ENCODE measurements at places on chromosomes 12 and 14. TPM values are rescaled to one million over a fixed set of nuclear protein-coding genes. Genes with fewer than 3 reads are reported as not detected.
A peak's percentile ranks its signal among the peaks of the same experiment; 100 is the strongest.

GRCh38 chr14:98953551-98954348 lies 318.2 kb downstream of the BCL11B start:
- DNase-seq, result peak; percentile 89

GRCh38 chr12:119679490-119679889 lies 11.6 kb downstream of the PRKAB1 start:
- no peak for DNase-seq

DNA sequence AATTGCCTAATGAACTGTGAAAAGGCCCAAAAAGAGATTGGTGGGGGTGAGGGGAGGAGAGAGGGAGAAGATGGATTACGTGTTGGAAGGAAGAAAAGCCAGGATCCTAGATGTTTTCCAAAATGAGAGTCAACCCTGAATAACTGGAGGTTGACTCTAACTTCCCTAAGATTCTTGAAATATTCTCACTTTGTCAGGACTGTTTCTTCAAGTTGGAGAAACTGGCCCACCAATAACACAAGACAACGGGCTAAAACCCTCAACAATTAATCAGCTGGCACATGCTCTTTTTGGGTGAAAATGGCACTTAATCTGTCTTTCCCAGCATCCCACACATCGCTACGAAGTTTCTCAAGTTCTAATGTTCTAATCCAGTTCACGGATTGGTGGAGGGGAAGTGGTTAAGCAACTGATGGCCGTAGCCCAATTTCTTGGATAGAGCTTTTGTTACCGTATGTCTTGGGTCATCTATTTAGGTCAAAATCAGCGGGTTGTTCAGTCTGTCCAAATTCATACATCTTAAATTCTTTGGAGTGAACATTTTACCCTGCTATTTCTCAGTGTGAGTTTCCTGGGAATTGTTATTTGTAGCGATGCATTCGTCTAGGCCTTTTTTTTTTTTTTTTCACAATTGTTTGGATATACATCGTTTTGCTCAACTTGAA lies 49.0 kb downstream of the GPHB5 start:
- no peak for DNase-seq

GRCh38 chr12:131351319-131352028 lies 359.4 kb upstream of the SFSWAP start:
- no peak for DNase-seq

- DNase-seq, result no peak
Observed at GRCh38 chr14:34971801-34972200, 11.0 kb upstream of the SRP54 start.

DNA sequence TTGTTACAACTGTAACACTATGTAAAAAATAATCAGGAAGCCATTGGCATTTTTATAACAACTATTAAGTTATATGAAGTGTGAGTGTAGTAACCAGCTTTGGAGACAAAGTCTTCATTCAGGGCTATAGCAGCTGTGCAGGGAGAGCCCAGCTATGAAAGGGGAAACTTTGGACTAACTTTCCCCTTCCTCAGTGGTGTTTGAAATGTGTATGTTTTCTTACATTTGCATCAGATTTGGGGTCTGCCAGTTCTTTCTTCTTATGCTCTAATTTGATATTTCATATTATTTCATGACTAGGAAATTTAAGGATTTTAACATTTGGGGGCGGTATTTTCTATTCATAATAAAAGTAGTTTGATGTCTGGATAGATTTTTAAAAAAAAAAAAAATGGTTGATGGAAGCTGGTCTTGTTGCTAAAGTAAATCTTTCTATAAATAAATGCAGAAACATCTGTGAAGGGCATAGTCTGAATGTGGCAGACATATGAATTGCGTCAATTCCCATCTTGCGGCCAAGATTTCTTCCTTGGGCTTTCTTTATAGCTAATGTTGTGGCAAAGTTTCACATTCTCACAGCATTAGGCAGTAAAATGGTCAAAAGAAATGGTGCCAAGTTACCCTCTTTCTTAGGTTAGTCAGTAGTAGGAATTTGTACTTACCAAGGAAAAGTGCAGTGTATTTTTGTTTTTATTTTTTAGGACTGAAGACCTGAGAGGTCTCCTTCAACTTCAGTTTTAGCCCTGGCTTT lies 35.6 kb downstream of the RASSF8 start:
- DNase-seq, result no peak

- DNase-seq, result no peak
Observed at GRCh38 chr12:93438266-93439050, 3.3 kb downstream of the UBE2N start.

DNA sequence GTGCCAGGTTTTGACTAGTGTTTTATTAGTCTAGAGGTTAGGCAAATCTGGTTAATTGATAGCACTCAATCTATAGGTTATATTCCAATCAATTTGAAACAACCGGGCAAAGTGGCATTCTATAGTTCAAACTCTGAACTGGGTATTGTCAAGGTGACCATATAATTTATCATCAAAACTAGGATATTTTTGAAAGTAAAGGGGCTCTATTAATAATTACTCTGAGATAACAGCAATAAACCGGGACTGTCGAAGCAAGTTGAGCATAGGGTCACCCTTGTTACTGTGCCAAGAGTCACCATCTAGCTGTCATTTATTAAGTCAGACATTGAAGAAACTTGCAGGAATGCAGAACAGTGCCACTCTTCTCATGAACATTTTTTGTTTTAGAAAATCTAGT lies 321.2 kb downstream of the RAD51B start:
- DNase-seq, result no peak

- no peak for DNase-seq
Observed at GRCh38 chr14:42214981-42215491, 608.4 kb downstream of the LRFN5 start.

- DNase-seq, result no peak
Observed at GRCh38 chr14:58151133-58152013, 640 bp downstream of the ARMH4 start.

- no peak for DNase-seq
Observed at GRCh38 chr14:101687756-101688546, 73.6 kb upstream of the PPP2R5C start.

DNA sequence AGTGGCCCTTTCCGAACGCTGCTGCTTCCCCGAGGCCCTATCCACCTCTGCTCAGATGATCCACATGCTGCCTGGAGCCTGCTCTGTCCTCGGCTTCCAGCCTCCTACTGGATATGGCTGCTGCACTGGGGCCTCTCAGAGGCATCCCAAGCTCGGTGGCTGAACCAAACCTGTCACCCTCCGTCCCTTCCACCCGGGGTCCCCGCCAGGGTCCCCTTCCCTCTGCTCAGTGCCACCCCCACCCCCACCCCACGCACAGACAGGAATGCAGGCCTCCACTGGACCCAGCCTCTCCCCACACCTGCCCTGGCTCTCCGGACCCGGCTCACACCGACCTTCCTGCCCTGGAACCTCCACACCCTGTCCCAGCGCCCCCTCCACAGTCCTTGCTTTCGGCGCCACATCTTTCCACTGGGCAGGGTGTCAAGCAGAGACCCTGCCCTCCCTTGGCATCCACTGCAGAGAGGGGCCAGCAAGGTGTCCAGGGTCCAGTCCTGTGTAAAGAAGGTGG lies 6.1 kb downstream of the CEP170B start:
- peak; percentile 58 for DNase-seq

GRCh38 chr12:46831335-46832129 lies 5.7 kb upstream of the SLC38A4 start:
- no peak for DNase-seq

DNA sequence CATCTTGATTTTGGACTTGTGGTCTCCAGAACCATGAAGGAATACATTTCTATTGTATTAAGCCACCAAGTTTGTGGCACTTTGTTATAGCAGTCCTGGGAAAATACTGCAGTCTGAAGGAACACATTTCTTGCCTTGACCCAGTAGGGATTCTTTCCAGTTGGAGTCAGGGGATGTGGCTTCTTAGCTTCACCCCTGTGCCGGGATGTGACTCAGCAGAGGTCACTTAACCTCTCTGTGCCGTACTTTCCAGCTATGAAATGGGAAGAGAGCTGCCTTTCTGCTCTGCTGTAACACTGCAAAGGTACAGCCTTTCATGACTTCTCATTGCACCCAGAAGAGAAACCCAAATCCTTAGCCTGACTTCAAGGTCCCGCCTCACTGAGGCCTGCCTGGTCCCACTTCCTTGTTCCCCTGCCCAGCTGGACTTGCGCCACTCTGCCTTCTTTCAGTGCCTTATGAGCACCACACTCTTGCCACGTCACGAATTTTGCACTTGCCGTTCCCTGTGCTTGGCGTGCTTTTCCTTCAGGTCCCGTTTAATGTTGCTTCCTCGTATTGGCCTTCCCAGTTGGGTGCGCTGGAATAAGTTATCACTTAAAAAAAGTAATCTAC lies 24.2 kb downstream of the CHST11 start:
- DNase-seq, result peak; percentile 78

DNA sequence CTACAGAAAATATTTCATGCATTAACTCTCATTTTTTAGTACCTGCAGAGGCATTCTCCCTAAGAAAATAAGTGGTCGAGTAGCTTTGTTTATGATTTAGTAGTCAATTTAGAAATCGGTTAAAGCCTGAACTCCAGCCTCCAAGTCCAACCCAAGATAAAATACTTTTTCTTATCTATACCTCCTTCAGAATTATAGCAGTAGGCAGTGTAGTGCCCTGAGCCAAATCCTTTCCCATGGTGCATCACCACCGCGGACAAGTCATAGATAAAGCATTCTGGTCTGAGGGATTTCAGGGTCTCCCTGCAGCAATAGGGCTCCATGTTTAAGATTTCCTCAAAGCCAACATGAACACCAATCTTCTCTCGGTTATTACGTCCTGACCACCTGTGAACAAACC lies 30.5 kb downstream of the USP44 start:
- DNase-seq, result no peak

GRCh38 chr12:94265539-94265938 lies 117.2 kb downstream of the PLXNC1 start:
- no peak for DNase-seq

- DNase-seq, result no peak
Observed at GRCh38 chr14:64855721-64856528, 23.8 kb downstream of the SPTB start.

DNA sequence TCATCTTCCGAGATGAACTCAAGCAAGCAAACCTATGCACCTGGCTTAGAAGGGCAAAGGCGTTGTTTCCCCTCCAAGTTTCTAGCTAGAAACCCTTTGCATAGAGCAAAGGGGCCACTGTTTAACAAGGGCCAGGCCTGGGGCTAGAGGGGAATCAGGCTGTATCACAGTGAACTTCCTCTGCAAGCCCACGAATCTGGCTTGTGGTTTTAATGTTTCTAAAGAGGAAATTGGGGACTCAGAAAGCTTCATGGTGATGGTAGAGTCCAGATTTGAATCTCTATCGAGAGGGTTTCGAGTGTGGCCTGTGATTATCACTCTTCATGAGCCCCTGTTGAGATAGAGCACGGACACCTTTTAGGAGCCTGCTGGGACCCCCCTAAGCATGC lies 189.9 kb downstream of the VRK1 start:
- DNase-seq, result no peak

- DNase-seq, result no peak
Observed at GRCh38 chr14:31283578-31284252, 76.1 kb upstream of the HECTD1 start.

DNA sequence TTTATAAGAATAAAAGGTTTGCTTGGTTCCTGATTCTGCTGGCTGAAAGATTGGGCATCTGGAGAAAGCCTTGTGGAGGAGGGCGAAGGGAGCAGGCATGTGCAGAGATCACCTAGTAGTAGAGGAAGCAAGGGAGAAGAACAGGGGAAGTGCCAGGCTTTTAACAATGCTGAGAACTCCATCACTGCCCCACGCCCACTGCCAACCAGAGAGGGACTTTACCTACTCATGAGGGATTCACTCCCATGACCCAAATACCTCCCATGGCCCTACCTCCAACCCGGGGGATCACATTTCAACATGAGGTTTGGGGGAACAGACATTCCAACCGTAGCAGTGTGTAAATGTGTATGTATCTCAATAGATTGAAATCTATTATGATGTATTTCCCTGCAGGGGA lies 360.3 kb downstream of the GLT1D1 start:
- no peak for DNase-seq

DNA sequence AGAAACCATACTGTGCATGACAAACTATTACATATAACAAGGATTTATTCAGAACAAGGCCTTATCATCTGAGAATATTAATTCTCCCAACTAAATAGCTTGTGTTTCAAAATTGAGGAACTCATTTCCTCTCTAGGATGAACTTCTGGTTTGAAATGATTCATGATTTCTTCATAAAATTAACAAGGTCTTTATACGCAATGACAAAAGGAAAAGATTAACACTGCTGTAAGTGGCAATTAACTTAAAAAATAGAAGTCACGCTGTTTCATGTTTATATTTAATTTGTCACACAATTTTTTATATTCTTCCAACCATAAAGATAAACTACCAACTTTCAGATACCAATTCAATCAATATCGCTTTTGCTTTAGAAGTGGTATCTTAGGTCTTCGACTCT lies 80.8 kb downstream of the GRIP1 start:
- no peak for DNase-seq

DNA sequence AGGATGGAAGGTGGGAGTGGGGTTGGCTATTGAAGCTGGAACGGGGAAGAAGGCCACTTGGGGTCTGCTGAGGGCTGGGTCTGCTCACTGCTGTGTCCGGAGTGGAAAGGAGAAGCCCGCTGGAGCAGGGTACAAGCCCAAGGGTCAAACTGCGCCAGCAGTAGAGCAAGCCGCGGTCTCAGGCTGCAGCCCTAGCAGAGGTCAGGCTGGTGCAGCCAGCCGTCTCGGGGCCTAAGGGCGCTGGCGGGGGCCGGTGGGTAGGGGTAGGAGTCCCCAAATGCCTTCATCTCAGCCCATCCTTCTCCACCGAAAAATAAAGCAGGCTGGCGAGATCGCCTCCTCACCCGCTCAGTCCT lies 718 bp upstream of the JDP2 start:
- no peak for DNase-seq

- no peak for DNase-seq
Observed at GRCh38 chr12:113867258-113867657, 98.9 kb downstream of the RBM19 start.

GRCh38 chr14:95944462-95944861 lies 67.8 kb downstream of the TUNAR start:
- DNase-seq, result no peak

DNA sequence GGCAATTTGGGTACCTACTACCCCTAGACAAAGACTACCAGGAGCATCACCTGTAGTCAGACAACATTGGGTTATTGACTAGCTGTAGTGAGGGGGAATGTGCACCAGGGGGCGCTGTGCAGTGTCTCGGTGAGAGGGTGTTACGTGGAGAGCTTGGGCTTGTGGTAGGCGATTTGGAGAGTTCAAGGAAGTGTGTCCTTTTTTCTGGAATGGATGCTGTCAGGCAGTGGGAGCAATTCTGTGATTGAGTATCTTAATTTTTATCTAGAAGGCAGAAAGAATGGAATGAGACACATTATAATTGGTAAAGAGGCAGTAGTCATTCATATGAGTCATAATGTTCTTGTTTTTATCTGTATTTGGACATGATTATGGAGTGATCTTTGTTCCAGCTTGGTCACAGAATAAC lies 187.7 kb downstream of the GALC start:
- no peak for DNase-seq

- DNase-seq, result no peak
Observed at GRCh38 chr14:90300611-90301047, 31.1 kb downstream of the NRDE2 start.

HSPB8 gene
- total RNA-seq, result 448 TPM

CCDC177 gene
- not detected for total RNA-seq

TESPA1 gene
- 2.9 TPM for total RNA-seq

CAPZA3 gene
- total RNA-seq, result not detected

CLEC12A gene
- 1.4 TPM for total RNA-seq

KRT75 gene
- total RNA-seq, result not detected

YY1 gene
- 55.5 TPM for total RNA-seq

CNTN1 gene
- total RNA-seq, result 5.9 TPM

PMEL gene
- total RNA-seq, result 1.3 TPM
